ENCODE measurements at places on chromosomes 6 and 20.

DNA sequence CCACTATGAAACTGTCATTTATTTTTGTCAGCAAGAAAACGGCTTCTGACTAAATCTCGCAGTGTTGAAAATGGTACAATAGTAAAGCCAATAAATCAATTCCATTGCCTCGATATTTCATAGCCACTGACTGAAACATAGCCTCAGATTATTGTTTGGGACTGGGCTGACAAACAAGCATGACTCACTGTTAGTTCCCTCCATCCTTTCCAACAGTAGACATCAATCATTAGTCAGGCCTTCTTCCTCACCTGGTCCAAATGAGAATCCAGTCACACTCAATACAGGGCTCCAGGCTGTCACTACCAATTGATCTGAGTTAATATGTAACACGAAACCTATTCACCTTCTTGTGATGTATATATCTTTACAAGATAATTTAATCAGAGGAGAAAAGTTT, 66.1 kb downstream of the ADGRB3 start:
- H3K4me3 ChIP-seq, result no peak overlapping the region
- no peaks in the 10 kb centered on the region for H3K27me3 ChIP-seq
- no peak overlapping the region for H3K27ac ChIP-seq
- no peak for DNase-seq
- H3K4me1 ChIP-seq, result no peaks in the 10 kb centered on the region
- no peaks in the 10 kb centered on the region for H3K36me3 ChIP-seq

DNA sequence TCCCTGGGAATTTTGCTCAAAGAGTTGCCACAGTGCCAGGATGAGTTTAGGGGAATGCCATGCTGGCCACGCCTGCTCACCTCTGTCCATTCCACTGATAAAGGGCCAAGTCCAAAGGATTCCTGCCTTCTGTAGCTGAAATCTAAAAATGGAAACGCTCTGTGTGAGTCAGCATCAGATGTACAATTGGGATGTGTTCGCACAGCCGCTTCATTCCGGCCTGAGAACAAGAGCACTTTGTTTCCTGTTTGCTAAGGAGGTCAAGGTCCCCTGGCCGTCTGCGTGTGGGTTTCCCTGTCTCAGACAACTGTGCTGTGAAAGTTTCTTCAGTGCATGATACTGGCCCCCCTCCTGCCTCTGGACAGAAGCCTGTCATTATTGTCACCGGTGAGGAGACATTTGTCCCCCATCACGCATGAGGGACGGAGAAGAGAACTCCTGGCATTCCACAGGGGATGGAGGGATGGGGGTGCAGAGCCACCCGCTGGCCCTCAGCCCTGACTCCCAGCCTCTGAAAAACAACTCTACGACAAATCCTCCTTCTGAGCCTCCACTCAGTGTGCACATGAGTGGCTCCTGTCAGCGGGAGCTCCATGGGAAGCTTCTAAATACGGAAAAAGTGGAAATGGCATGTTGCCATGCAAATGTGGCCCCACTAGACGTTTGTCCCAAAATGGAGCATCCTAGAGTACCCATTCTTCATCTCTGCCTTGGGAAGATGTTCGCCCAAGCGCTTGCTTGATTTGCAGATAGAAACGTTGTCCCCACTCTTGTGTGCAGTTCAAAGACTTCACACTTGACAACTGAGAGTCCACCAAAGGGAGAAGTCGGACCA, 143.5 kb upstream of the AFDN start:
- no peaks in the 10 kb centered on the region for H3K36me3 ChIP-seq
- peaks cover 26% of the 10 kb centered on the region for H3K27me3 ChIP-seq
- H3K4me3 ChIP-seq, result no peak overlapping the region
- H3K4me1 ChIP-seq, result peaks cover 18% of the 10 kb centered on the region
- H3K27ac ChIP-seq, result no peak overlapping the region
- DNase-seq, result peak; percentile 95

- peaks cover 1% of the 10 kb centered on the region for H3K4me1 ChIP-seq
- no peak overlapping the region for H3K27ac ChIP-seq
- peak; percentile 56 for DNase-seq
- H3K27me3 ChIP-seq, result no peaks in the 10 kb centered on the region
- H3K4me3 ChIP-seq, result no peak overlapping the region
Measured at GRCh38 chr20:51462566-51463276, 79.8 kb downstream of the NFATC2 start.

DNA sequence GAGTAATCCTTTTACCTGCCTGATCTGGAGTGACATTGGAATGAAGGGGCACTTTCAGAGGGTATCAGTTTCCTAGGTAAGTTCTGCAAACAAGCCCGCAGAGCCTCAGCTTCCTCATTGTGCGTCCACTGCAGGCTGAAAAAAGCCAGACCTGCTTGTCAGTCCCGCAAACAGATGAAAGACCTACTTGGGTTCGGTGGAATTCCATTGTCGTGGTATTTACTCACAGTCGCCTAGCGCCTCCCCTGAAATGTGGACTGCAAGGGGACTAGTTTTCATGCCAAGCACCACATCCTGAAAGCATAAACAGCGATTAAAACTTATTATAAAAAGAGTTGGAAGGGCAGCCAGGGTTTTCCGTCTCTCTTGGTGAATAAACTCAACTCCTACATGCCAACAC, 121.5 kb downstream of the PAX1 start:
- no peaks in the 10 kb centered on the region for H3K4me1 ChIP-seq
- H3K4me3 ChIP-seq, result no peak overlapping the region
- no peaks in the 10 kb centered on the region for H3K27me3 ChIP-seq
- H3K36me3 ChIP-seq, result no peaks in the 10 kb centered on the region
- no peak for DNase-seq

DNA sequence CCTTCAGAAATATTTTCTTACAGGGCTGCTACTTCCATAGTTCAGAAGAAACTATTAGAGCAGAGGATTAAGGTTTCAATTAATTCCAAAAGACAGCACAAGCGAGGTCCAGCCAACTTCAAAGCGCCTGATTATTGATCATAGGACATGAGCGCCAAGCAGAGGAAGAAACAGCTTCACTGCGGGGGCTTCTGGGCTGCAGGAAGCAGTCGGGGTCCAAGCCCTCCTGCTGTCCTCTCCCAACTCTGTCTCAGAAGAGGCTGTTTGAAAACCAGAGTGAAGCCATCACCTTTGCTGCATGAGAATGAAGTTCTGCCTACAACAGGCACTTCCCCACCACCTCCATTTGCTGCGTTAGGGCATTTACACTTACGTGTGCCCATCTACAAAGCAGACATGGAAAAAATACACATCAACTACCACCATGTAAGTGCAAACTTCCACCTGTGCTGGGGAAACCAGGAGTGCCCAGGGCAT, 23.9 kb downstream of the SUMO4 start:
- H3K4me3 ChIP-seq, result peak overlapping the region; percentile 62
- H3K4me1 ChIP-seq, result peaks cover 7% of the 10 kb centered on the region
- peak overlapping the region; percentile 26 for H3K27ac ChIP-seq
- H3K27me3 ChIP-seq, result peaks cover 8% of the 10 kb centered on the region
- H3K36me3 ChIP-seq, result no peaks in the 10 kb centered on the region
- no peak for DNase-seq

Data from mesenchymal stem cell (in vitro differentiated cells and primary cell).